KG1 (cell line): ENCODE measurements at places on chromosomes 16 and 17.

DNA sequence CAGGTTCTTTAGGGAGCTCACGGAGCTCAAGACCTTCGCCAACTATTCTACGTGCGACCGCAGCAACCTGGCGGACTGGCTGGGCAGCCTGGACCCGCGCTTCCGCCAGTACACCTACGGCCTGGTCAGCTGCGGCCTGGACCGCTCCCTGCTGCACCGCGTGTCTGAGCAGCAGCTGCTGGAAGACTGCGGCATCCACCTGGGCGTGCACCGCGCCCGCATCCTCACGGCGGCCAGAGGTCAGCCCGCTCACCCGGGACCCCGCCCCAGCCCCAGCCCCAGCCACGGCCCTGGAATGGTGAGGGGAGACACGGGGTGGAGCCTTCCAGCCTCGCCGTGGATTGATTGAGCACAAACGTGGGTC is 13.5 kb downstream of the SARM1 start:
- no peak for DNase-seq

- no peak for DNase-seq
Measured at GRCh38 chr17:12118617-12119016, 97.9 kb downstream of the MAP2K4 start.

GRCh38 chr17:48505788-48506187 is 25.0 kb downstream of the HOXB1 start:
- no peak for DNase-seq

- DNase-seq, result no peak
Measured at GRCh38 chr16:8877894-8878522, 4.1 kb upstream of the LITAFD start.

DNA sequence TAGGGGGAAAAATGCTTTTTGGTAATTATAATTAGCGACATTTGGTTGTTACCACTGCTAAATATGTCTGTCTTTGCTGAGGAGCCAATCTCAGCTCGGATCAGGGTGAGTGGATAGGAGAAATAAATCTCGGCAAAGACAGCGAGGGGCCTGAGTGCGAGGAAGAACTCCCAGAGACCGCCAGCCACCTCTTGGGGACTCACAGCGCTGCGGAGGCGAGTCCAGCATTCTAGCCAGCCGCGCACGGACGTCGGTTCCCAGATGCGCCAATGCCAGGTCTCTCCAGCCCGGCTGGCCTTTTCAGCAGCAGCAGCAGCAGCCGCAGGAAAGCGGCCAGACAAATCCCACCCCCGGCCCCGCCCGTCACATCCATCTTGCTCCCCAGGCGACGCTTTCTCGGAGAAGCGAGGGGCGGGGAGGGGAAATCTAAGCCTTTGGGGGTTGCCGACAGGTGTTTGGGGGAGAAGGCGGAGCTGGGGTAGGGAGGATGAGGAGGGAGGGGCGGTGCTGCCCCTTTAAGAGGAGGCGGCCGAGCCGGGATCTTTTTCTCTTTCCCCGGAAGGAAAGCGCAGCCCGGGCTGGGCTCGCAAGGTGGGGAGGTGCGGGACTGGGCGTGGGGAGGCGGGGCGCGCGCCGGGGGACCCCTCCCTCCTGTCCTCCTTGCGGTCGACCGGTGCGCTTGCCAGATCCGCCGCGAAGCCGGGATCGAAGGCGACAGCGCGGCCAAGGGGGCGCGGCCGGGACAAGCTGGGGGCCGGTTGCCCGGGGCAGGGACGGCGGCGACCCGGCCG is at the start of gene ITGA3:
TSS of gene ITGA3 (plus strand) at position 685 of the 791 bp plus-strand sequence. CDS start 330 bp downstream, outside the sequence.
- no peak for DNase-seq
